HFFc6 (cell line): ENCODE measurements at places on chromosomes 1 and 21. TPM values are rescaled to one million over a fixed set of nuclear protein-coding genes. Genes with fewer than 3 reads are reported as not detected.
A peak's percentile ranks its signal among the peaks of the same experiment; 100 is the strongest.

DNA sequence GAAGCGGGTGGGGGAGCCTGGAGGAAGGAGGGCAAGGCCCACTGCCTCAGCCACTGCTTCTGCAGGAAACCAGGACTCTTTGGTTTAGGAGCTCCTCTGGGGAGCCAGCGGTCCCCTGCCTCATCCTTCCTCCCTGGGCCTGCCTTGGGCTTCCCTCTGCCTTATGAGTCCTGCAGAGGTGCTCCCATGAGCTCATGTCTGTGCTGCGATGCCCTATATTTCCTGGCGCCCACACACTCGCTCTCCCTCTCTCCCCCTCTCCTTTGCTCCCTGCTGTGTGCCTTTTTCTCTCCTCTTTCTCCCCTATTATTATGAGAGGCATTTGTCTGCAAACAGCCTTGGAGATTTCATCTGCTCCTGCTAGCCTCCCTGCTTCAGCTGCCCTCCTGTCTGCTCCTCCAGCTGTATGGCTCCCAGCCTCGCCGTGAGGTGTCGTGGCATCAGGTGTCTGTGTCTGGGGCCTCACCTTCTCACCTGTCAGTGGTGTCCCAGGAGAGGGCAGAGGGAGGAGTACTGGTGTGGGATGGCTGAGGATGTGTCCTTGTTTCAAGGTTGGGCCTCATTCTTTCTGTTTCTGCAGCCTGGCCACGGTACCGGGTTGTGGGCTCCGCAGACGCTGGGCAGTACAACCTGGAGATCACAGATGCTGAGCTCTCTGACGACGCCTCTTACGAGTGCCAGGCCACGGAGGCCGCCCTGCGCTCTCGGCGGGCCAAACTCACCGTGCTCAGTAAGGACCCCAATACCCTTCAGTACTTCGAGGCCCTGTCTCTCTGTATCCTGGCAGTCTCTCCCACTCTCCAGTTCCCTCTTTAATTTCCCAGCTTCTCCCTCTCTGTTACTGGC is 84.2 kb downstream of the KIRREL1 start:
- DNase-seq: no peak

The ANGPTL1 gene
- not detected in 2 replicates for total RNA-seq

- no peak for DNase-seq
Observed at GRCh38 chr21:20661246-20661645, 337.0 kb upstream of the NCAM2 start.

GRCh38 chr1:64343105-64343822 is 126.7 kb upstream of the CACHD1 start:
- peak; percentile 91 for DNase-seq

DNA sequence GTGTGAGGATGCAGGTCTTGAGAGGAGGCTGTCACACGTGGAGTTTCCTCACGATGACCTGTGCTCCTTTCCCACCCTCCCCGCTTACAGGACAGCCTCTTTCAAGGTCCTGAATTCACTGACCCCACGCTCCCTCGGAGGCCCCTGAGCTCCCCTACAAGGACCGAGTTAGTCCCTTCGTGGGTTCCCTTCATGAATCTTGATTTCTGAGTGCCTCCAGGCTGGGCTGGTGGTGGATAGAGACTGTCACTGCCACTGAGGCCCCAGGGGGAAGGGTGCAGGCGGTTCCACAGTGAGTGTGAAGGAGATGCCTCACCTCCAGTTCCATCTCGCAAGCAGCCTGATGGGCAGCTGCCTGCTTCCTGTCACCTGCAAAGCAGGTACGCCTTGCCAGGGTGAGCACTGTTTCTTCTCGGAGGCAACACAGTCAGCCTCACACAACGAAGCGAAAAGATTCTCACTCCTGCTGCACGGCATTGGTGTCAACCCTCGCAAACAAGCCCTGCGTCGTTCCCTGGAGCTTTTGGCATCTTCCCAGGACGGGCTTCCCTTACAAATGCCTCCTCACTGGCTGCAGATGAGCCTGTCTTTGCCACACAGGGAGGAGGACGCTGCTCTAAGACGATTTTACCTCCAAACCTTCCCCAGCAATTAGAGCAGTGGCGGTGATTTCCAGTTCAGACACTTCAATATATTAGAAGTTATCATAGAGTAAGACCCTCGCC is 26.7 kb upstream of the PCP4 start:
- no peak for DNase-seq

GRCh38 chr1:113804421-113805255 is 7.6 kb downstream of the RSBN1 start:
- DNase-seq: peak; percentile 44

DNA sequence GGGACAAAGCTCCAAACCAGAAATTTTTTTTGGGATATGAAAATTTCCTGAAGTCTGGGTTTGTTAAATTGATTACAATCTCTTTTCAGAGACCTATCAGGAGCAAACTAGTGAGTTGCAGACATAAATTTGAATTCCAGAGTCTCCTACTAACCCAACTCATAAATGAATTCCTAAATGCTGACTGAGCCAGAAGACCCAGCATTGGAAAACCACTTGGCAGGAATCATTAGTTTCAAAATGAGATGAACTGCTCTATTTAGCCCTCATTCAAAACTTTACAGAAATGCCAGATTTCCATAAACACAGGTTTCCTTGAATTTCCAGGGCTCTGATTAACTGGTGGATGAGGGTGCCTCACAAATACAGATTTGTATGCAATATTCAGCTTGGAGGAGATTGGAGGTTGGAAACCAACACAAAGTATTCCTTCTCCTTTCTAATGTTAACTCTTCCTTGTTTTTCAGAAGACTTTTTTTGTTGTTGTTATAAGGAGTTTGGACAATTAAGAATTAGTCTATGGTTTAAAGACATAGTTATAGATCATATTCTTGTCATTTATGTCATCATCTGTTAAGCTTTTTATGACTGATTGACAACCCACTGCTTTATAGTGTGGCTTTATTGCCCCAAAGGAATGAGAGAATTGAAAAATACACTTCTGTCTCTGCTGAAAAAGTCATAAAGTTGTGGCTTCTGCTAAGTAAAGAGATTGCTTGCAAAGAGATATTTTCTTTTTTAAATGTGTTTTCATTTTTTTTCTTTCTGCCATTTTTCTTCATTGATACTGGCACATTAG is 222.8 kb downstream of the HLX start:
- peak; percentile 84 for DNase-seq

- no peak for DNase-seq
Observed at GRCh38 chr1:41571041-41571440, 86.6 kb upstream of the EDN2 start.

DNA sequence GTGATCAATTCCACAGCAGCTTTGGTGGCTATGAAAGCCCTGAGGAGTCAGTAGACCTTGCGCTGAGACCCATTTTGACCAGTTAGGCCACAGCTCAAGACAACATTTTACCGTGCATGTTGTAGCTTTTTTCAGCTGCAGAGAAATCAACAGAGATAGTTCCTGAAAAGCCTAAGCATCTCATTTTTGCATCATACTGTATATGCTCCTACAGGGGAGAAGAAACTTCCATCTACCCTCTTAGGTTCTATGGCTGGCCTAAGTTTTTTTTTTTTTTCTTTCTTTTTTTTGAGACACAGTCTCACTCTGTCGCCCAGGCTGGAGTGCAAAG is 24.8 kb upstream of the EYA3 start:
- no peak for DNase-seq

DNA sequence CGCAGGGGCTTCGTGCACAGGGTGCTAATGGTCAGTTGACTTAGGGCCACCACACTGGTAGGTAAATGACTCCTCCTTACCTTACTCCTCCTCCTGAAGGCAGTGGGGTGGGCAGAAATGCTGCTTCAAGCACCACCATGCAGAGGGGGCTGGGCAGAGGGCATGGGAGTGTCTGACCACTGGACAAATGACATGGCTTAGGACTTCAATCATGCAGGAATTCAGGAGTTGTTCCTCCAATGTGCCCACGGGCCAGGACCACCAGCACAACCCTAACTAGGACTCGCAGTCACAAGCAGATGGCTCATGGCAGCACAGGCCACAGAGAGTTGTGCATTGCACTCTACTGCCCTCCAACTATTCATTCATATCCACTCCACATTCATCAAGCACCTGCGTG is 65.7 kb downstream of the KCND3 start:
- DNase-seq: no peak

The SEC16B gene
- 1.6 to 2.0 TPM (median 1.8 TPM) in 3 replicates for total RNA-seq

- no peak for DNase-seq
Observed at GRCh38 chr1:227887697-227888403, 59.9 kb downstream of the WNT9A start.

The RHBDL2 gene
- total RNA-seq: 0.37 to 1.3 TPM (median 1.0 TPM) in 3 replicates

DNA sequence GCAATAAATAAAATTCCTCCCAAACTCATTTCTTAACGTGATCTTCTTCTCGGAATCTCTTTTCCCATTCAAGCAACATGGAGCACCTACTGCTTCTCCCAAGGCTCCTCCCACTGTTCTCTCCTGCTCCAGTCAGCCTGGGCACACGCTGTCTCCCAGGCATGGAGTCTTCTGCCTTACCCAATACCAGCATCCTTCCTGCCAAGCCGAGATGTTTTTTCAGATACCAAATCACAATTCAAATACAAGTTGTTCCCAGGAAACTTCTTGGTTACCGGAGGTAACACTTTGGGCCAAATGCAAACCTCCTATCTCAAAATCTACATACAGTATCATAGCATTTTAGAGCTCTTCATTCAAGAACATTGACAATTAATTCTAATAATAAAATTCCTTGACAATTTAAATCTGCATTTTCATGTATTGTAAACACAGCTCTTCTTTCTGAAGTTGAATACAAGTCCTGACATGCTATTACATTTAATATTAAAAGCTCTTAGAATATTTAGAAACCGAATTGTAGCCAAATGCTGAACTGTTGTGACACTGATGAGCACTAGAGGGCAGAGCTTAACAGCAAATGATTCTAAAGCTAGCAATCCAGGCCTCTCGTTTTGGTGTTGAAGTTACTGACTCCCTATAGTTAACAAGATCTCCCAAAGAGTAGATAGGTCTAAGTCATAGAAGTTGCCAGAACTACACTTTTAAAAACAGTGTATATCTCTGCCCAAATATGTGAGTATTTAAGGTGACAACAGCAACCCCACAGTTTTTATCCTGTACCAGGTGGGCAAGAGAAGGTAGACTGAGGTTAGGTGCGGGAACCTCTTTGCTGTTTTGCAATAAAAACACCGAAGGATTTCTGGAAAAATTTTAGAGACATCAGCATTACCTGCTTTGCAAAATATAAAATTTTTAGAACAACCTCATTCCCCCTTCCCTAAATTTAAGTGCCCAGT is 52.3 kb downstream of the BCAR3 start:
- DNase-seq: peak; percentile 71

DNA sequence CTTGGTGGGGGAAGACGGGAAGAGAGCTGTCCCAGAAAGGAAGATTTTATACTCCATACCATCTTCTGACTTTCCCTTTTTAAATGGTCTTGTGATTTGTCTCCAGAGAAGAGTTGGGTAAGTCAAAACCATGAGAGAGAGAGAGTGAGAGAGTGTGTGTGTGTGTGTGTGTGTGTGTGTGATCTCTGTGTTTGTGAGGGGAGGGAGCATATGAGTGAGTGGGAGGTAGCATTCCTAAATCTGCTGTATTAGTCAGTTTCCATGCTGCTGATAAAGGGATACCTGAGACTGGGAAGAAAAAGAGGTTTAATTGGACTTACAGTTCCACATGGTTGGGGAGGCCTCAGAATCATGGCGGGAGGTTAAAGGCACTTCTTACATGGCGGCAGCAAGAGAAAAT is 102.0 kb upstream of the VANGL1 start:
- no peak for DNase-seq

The FMOD gene
- 0.45 to 0.66 TPM (median 0.54 TPM) in 3 replicates for total RNA-seq

The SLC35D1 gene
- 22.5 to 26.0 TPM (median 22.7 TPM) in 3 replicates for total RNA-seq

The SYT2 gene
- total RNA-seq: not detected in 3 replicates

- DNase-seq: no peak
Observed at GRCh38 chr21:42624095-42624790, 29.2 kb upstream of the PDE9A start.

DNA sequence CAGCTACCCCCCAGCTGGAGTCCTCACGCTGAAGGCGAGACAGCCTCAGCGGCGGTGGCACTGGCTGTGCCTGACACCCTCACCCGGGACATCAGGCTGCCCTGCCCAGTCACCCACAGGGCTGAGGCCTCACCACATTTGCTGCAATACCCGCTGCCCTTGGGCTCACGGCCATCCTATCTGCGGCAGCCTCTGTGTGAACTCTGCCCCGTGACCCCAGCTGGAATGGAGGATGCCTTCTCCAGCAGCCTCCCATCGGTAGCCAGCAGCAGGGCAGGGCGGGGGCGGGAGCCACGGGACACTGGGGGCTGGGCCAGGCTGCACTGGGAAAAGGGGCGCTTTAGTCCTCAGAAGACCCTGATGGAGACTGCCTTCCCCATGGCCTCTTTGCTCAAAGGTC is 112.4 kb upstream of the ZBTB40 start:
- no peak for DNase-seq

The HHAT gene
- 2.8 and 3.2 TPM in 2 replicates for total RNA-seq

The SERTAD4 gene
- 3.3 to 3.9 TPM (median 3.5 TPM) in 3 replicates for total RNA-seq

The FCMR gene
- total RNA-seq: 0.28 to 0.63 TPM (median 0.57 TPM) in 3 replicates

- no peak for DNase-seq
Observed at GRCh38 chr1:213985209-213986019, 2.4 kb upstream of the PROX1 start.

The PROK1 gene
- not detected in 3 replicates for total RNA-seq

The PHF13 gene
- total RNA-seq: 19.9 to 21.3 TPM (median 20.2 TPM) in 3 replicates
